ENCODE measurements at places on chromosomes 5 and 9. TPM values are rescaled to one million over a fixed set of nuclear protein-coding genes. Genes with fewer than 3 reads are reported as not detected.

SLC1A3 gene
- total RNA-seq = 2.3 TPM

TIGD6 gene
- total RNA-seq = 5.8 TPM

PCDHGA6 gene
- total RNA-seq = 0.76 TPM

DMRTA1 gene
- not detected for total RNA-seq

IFNW1 gene
- total RNA-seq = not detected

FREM1 gene
- not detected for total RNA-seq

UBTD2 gene
- total RNA-seq = 6.3 TPM

PPP1R26 gene
- total RNA-seq = 1.9 TPM

SPATA6L gene
- 1.9 TPM for total RNA-seq

CDHR2 gene
- total RNA-seq = 2.9 TPM

SETD9 gene
- total RNA-seq = 6.8 TPM

PCDHGA7 gene
- total RNA-seq = 0.26 TPM

TMC1 gene
- not detected for total RNA-seq

PLK2 gene
- 6.3 TPM for total RNA-seq

TERT gene
- not detected for total RNA-seq

NR5A1 gene
- not detected for total RNA-seq

ARHGEF39 gene
- total RNA-seq = not detected

IL6ST gene
- 180 TPM for total RNA-seq

IL5 gene
- not detected for total RNA-seq

FGF10 gene
- total RNA-seq = not detected

FOXI1 gene
- not detected for total RNA-seq

LRRTM2 gene
- not detected for total RNA-seq

NINJ1 gene
- 31.3 TPM for total RNA-seq

TAS2R1 gene
- total RNA-seq = not detected

ADAMTS2 gene
- total RNA-seq = not detected

GABRA1 gene
- total RNA-seq = not detected

GAS1 gene
- 0.97 TPM for total RNA-seq

TMOD1 gene
- total RNA-seq = 2.6 TPM

GPR21 gene
- 2.3 TPM for total RNA-seq

ASS1 gene
- not detected for total RNA-seq

IL9 gene
- total RNA-seq = not detected

SLC34A1 gene
- total RNA-seq = not detected

CNTNAP3 gene
- total RNA-seq = not detected

C8G gene
- total RNA-seq = 2.2 TPM

ANKDD1B gene
- total RNA-seq = 0.61 TPM

PRUNE2 gene
- total RNA-seq = 0.22 TPM

TLR4 gene
- 0.55 TPM for total RNA-seq

STK32A gene
- total RNA-seq = not detected

ASPN gene
- not detected for total RNA-seq

SLC46A2 gene
- not detected for total RNA-seq

ITK gene
- 398 TPM for total RNA-seq

BTNL3 gene
- total RNA-seq = not detected

TAF1L gene
- total RNA-seq = 0.06 TPM

CARD9 gene
- 1.2 TPM for total RNA-seq

SLC6A19 gene
- not detected for total RNA-seq

ARSB gene
- 4.2 TPM for total RNA-seq

TMEM252 gene
- total RNA-seq = not detected

IL3 gene
- total RNA-seq = not detected

FCN2 gene
- total RNA-seq = not detected

TBC1D2 gene
- 11.4 TPM for total RNA-seq

APBB3 gene
- 75.4 TPM for total RNA-seq

NMUR2 gene
- not detected for total RNA-seq

FSD1L gene
- 1.6 TPM for total RNA-seq
